HFFc6 (cell line): ENCODE measurements at places on chromosomes 1 and 21.

DNA sequence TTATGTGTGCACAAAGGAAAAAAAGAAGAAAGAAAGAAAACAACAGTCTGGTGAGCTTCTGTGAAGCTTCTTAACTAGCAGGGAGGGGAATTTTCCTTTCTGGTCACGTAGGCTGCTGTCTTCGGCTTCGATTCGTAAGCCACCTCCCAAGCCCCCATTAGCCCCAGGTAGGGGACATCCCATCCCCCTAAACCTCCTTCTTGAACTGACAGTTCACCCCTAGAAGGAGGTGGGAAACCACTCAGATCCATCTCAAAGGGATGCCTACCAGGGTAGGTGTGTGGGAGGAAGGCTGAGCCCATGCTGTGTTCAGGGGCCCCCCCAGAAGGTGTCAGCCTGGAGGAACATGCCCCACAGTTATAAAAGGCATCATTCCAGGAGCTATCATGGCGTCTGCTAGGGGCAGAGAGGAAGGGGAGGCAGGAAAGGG lies 25.8 kb downstream of the CD247 start:
- H3K4me3 ChIP-seq, result no peak overlapping the region
- peaks cover 35% of the 10 kb centered on the region for H3K27me3 ChIP-seq
- no peak overlapping the region for H3K27ac ChIP-seq
- no peaks in the 10 kb centered on the region for H3K36me3 ChIP-seq

GRCh38 chr1:175376194-175376593 lies 183.6 kb upstream of the KIAA0040 start:
- peaks cover 6% of the 10 kb centered on the region; the same call in 1 of the 2 replicates for H3K27me3 ChIP-seq
- H3K4me1 ChIP-seq, result no peaks in the 10 kb centered on the region
- no peaks in the 10 kb centered on the region for H3K36me3 ChIP-seq
- DNase-seq, result no peak
- H3K27ac ChIP-seq, result no peak overlapping the region

- H3K36me3 ChIP-seq, result no peaks in the 10 kb centered on the region
- no peak overlapping the region for H3K4me3 ChIP-seq
- no peak overlapping the region for H3K27ac ChIP-seq
- no peak for DNase-seq
These were observed 241.0 kb downstream of the GPATCH2 start for GRCh38 chr1:217389895-217390294.

DNA sequence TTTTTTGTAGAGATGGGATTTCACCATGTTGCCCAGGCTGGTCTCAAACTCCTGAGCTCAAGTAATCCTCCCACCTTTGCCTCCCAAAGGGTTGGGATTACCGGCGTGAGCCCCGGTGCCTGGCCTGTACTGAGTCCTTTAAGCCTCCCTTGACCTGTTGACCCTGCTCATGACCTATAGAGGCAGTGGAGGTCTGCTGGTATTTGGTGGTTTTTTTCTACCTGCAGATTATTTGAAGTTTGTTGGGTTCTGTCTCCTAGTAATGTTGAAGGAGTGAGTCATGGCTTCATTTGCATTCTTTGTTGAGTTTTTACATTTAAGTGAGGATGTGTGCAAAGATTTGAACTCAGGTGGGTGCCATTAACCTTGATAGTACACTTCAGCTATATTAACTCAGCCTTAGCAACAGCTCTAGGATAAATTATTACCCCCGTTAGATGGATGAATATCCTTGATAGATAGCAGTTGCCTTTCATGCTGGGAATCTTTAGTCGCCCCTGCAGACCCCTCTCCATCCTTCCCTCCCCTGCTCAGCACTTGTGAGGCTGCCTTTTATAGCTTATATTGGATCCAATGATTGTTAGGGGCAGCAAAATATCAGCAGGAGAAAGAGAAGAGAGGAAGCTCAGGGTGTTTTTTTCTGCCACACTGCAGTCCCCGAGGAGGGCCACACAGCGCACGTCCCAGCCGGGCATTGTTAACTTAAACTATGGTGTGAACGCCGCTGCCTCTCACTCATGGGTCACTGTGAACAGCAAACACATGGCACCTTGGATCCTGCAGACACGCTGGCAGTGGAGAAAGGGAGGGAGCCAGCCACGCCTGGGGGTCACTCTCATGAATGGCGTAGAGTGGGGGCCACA lies 14.9 kb upstream of the NPPB start:
- no peaks in the 10 kb centered on the region for H3K36me3 ChIP-seq
- H3K27me3 ChIP-seq, result peaks cover 59% of the 10 kb centered on the region
- H3K4me1 ChIP-seq, result no peaks in the 10 kb centered on the region
- no peak for DNase-seq

DNA sequence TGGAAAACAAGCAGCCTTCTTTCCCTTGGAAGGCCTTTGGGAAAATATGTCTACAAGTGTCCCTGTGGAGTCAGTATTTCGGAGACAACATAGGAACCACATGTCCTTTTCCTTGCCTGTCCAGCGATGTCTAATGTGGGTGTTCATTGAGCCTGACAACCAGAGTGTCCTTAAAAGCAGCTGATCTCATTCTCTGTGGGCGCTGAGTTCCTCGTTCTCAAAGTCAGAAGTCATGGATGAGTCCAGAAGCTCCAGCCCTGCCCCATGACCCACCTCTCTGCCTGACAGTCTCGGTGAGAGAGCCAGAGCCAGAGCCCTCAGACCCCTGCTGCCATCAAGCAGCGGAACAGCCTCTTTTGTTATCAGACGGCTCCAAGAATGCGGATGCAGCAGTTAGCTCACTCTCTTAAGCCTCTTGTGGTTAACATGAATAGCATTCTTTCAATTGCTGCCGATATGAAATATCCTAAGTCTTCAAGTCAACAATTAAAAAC lies 329.2 kb downstream of the TGFB2 start:
- DNase-seq, result peak; percentile 61
- H3K4me1 ChIP-seq, result peaks cover 37% of the 10 kb centered on the region
- H3K36me3 ChIP-seq, result no peaks in the 10 kb centered on the region
- H3K4me3 ChIP-seq, result peak overlapping the region; percentile 82
- H3K27ac ChIP-seq, result peak overlapping the region; percentile 94

DNA sequence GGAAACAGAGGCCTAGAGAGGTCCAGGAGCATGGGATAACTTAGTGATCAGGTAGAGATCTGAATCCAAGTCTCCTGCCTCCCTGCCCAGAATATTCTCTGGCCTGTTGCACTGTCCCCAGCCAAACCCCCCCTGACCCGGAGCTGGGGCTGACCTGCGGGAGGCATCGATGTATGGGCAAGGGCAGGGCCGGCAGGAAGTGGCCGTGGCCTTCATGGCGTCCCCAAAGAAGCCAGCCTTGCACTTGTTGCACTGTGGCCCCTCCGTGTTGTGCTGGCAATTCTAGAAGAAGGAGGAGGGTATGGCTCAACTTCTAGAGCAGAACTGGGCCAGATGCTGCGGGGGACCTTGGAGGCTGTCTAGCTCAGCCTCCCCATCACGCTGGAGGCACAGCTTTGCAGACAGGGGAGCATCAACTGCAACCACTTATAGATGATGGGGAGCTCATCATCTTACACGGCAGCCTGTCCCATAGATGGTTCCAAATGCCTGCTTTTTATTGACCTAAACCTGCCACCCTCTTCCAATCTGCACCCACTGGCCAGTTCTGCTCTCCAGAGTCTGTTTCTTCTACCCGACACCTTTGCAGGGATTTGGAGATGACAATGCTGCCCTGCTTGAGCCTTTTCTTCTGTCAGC lies 58.2 kb downstream of the HSPG2 start:
- no peak overlapping the region for H3K27ac ChIP-seq
- H3K27me3 ChIP-seq, result peaks cover 9% of the 10 kb centered on the region
- no peak overlapping the region for H3K4me3 ChIP-seq
- no peak for DNase-seq

- DNase-seq, result no peak
- peak overlapping the region; percentile 16; the same call in 1 of the 2 replicates for H3K27ac ChIP-seq
- peaks cover 51% of the 10 kb centered on the region for H3K36me3 ChIP-seq
These were observed 27.2 kb downstream of the CNN3 start for GRCh38 chr1:94899756-94900155.

DNA sequence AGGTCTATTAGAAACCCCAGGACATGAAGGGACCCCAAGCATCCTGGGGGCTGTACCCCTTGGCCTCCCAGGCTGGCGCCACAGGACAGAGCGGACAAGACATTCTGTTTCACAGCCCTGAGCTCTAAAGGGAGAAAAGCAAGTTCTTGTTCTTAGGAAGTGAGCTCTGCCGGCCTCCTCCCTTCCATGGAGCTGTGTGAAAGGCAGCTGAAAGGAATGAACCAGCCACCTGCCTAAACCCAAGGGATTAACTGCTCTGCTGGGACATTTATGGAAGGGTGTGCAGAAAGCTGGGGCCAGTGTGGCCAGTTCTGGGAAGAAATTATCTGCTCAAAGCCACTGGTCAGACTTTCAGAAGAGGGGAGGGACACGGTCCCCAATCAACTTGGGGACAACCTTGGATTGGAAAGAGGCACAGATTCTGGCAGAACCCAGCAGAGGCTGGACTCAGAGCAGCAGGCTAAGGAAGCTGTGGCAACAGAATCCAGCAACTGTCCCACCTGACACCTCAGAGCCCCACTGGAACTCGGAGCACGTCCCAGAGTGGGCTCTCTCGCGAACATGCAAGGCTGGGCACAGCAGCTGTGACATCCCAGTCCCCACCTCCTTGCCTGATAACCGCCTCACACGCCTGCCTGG lies 2.1 kb downstream of the KLHL21 start:
- H3K4me3 ChIP-seq, result peak overlapping the region; percentile 96
- peaks cover 22% of the 10 kb centered on the region for H3K36me3 ChIP-seq
- peaks cover 2% of the 10 kb centered on the region; the same call in 1 of the 2 replicates for H3K27me3 ChIP-seq
- H3K27ac ChIP-seq, result peak overlapping the region; percentile 97

- no peak for DNase-seq
- peaks cover 13% of the 10 kb centered on the region for H3K4me1 ChIP-seq
- no peak overlapping the region for H3K4me3 ChIP-seq
These were observed 218.7 kb upstream of the VAMP3 start for GRCh38 chr1:7552402-7552801.

DNA sequence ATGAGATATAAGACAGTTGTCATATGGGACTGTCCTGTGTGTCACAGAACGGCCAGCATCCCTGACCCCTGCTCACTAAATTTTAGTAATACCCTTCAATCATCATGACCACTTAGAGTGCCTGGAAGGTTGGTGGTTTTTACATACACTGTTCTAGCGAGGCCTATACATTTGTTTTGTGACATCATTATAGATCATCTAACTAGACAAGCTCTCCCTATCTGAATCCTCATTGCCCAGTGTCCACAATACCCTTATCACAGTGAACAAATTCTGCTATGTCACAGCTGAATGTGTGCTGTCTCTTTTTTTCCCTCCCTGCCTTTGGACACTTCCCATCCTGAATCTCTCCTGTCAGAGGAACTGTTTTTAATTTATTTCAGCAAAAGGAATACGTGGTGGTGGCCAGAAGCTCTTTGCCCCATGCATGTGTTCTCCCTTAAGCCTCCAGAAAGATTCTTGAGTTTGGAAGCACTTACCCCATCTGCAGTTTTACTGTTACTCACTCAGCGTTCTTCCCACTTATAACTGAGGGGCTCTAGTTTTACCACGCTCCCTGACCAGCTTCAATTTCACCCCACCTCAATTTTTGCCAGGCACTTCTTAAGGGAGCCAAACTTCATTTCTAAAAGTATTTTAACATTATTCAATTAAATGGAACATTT lies 70.3 kb downstream of the OLFML2B start:
- H3K36me3 ChIP-seq, result no peaks in the 10 kb centered on the region
- DNase-seq, result no peak
- H3K4me3 ChIP-seq, result no peak overlapping the region
- H3K4me1 ChIP-seq, result peaks cover 62% of the 10 kb centered on the region
- H3K27me3 ChIP-seq, result no peaks in the 10 kb centered on the region
- no peak overlapping the region; the same call in 1 of the 2 replicates for H3K27ac ChIP-seq

DNA sequence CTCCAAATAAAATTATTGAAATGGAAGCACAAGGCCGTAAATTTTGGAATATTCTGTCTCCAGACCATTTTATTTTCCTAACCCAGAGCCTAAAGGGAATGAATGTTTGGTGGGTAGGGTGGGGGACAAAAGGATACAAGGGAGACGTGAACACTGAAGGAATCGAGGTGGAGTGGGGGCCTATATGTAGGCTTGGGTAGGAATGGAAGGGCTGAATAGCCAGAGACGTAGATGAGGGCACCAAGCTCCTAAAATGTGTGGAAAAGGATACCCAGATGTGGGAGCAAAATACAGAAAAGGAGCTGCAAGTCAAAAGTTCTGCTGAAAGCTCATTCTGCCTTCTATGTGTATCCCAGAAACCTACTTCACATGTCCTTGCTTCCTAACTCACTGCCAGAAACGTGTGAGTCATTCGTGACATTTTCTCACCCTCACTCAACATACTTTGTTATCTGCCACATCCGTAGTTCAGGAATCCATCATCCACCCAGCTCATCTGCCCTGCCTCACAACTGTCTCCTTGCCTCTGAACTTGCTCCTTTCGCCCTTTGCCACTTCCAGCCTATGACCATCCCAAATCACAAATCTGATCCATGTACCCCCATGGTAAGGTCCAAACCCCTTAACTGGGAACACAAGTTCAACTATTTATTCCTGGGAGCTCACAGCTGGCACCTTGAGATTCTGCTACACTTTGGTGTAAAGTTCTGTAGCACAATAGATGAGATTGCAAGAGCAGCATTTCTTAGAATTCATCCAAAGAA lies 84.1 kb upstream of the PRDX6 start:
- peak; percentile 89 for DNase-seq
- peaks cover 24% of the 10 kb centered on the region for H3K4me1 ChIP-seq
- peak overlapping the region; percentile 83 for H3K27ac ChIP-seq

- H3K36me3 ChIP-seq, result peaks cover 26% of the 10 kb centered on the region
- peak; percentile 25 for DNase-seq
- peaks cover 33% of the 10 kb centered on the region for H3K4me1 ChIP-seq
- H3K27me3 ChIP-seq, result no peaks in the 10 kb centered on the region; the same call in 1 of the 2 replicates
- H3K4me3 ChIP-seq, result no peak overlapping the region
These were observed 176.8 kb downstream of the DISC1 start for GRCh38 chr1:231803353-231803752.

GRCh38 chr1:76998582-76999223 lies 131.4 kb downstream of the ST6GALNAC5 start:
- H3K27me3 ChIP-seq, result no peaks in the 10 kb centered on the region; the same call in 1 of the 2 replicates
- H3K4me1 ChIP-seq, result peaks cover 33% of the 10 kb centered on the region
- peak; percentile 80 for DNase-seq

GRCh38 chr1:51093581-51093980 lies 8.4 kb upstream of the C1orf185 start:
- H3K27ac ChIP-seq, result no peak overlapping the region
- peaks cover 16% of the 10 kb centered on the region for H3K27me3 ChIP-seq
- H3K4me3 ChIP-seq, result no peak overlapping the region

- no peak overlapping the region for H3K4me3 ChIP-seq
- H3K27me3 ChIP-seq, result no peaks in the 10 kb centered on the region
- H3K27ac ChIP-seq, result peak overlapping the region; percentile 48
- peaks cover 28% of the 10 kb centered on the region for H3K36me3 ChIP-seq
- peaks cover 68% of the 10 kb centered on the region for H3K4me1 ChIP-seq
These were observed 14.8 kb upstream of the PTPRC start for GRCh38 chr1:198623752-198624647.

GRCh38 chr1:221567859-221568507 lies 173.9 kb downstream of the DUSP10 start:
- no peak overlapping the region for H3K4me3 ChIP-seq
- peaks cover 8% of the 10 kb centered on the region; the same call in 1 of the 2 replicates for H3K4me1 ChIP-seq
- no peaks in the 10 kb centered on the region for H3K36me3 ChIP-seq
- no peak for DNase-seq
- H3K27me3 ChIP-seq, result peaks cover 2% of the 10 kb centered on the region

- H3K36me3 ChIP-seq, result peaks cover 9% of the 10 kb centered on the region
- H3K27me3 ChIP-seq, result no peaks in the 10 kb centered on the region; the same call in 1 of the 2 replicates
- DNase-seq, result no peak
- no peak overlapping the region for H3K4me3 ChIP-seq
- H3K27ac ChIP-seq, result no peak overlapping the region
These were observed 117.4 kb downstream of the ROR1 start for GRCh38 chr1:63891060-63891690.
